Transverse colon (tissue), 4 donors: ENCODE measurements at places on chromosomes 2 and 18. TPM values are rescaled to one million over a fixed set of nuclear protein-coding genes. Genes with fewer than 3 reads are reported as not detected.

Gene PID1
- 33.6 TPM for total RNA-seq

Gene TTN
- 43.4 TPM for total RNA-seq

Gene DLX1
- not detected for total RNA-seq

Gene CROCC2
- total RNA-seq, result not detected

Gene SCN7A
- total RNA-seq, result 13.8 TPM

Gene TMEM163
- total RNA-seq, result not detected

Gene ANKRD36B
- 92.5 TPM for total RNA-seq

Gene SNTG2
- total RNA-seq, result 4.9 TPM

Gene FLACC1
- total RNA-seq, result 4.3 TPM

DNA sequence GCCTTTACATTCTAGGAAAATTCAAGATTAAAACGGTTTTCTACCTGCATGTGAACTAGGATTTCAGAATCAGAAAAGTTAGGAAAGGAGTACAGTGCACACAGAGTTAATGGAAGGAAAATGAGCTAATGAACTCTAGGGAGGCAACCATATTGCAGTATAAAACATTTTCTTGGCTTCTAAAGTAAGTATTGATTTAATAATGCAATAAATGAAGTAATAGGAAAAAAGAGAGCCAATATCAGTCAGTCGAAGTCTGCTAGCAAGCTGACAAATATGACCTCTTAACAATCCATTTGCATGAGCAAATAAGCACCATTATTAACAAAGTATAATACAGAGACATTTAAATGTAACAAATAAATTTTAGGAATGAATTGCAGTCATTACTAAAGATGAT is 80.2 kb upstream of the COL3A1 start:
- no peaks in the 10 kb centered on the region for H3K36me3 ChIP-seq
- H3K27me3 ChIP-seq, result no peaks in the 10 kb centered on the region
- no peak for DNase-seq
- H3K4me3 ChIP-seq, result no peak overlapping the region
- no peaks in the 10 kb centered on the region for H3K4me1 ChIP-seq
- peak overlapping the region; percentile 7 for H3K27ac ChIP-seq

- DNase-seq, result peak; percentile 53
- peaks cover 71% of the 10 kb centered on the region for H3K27me3 ChIP-seq
- no peaks in the 10 kb centered on the region for H3K36me3 ChIP-seq
- no peak overlapping the region for H3K27ac ChIP-seq
These were observed 779 bp downstream of the PTPRN start for GRCh38 chr2:219308142-219309101.

DNA sequence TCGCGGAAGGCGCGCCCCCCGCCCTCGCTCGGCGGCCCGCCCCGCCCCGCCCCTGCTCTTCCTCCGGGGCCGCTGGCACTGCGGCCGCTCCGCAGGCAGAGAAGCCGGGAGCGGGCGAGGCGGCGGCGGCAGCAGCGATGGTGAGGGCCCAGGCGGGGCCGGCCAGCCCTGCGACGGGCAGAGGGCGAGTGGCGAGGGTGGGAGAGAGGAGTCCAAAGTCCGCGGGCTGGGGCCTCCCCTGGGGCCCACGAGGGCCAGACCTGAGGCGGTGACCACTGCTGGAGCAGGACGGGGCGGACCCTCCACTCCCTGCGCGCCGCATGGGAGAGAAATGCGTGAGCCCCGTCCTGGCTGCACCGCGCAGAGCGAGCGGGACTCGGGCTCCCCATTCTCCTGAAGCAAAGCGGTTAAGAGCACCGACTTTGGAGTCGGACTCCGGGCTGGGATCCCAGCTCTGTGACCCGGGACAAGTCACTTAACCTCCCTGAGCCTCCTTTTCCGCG is at the start of gene VAMP5:
VAMP5 (plus strand) TSS at position 78 of the 503 bp plus-strand sequence; CDS start at position 138, 60 bp downstream.
- no peaks in the 10 kb centered on the region for H3K36me3 ChIP-seq

DNA sequence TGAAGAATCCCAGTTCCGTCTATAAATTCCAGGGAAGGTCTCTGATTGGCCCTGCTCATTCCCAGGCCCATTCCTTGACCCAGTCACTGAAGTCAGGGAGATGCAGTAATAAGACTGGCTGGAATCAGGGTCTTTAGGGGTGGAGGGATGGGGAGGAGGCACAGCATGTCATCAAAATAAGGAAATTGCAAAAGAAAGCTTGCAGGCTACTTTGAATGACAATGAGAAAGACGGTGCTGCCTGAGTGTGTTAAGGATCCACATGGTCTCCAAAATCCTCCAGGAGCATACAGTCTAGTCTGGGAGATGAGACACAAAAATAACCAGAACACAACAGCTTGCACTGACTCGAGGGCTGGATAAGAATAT is 2.0 kb upstream of the DES start:
- no peak for DNase-seq
- H3K36me3 ChIP-seq, result no peaks in the 10 kb centered on the region
- peak overlapping the region; percentile 86 for H3K27ac ChIP-seq
- peaks cover 7% of the 10 kb centered on the region for H3K4me1 ChIP-seq
- peaks cover 36% of the 10 kb centered on the region for H3K27me3 ChIP-seq
- no peak overlapping the region for H3K4me3 ChIP-seq

DNA sequence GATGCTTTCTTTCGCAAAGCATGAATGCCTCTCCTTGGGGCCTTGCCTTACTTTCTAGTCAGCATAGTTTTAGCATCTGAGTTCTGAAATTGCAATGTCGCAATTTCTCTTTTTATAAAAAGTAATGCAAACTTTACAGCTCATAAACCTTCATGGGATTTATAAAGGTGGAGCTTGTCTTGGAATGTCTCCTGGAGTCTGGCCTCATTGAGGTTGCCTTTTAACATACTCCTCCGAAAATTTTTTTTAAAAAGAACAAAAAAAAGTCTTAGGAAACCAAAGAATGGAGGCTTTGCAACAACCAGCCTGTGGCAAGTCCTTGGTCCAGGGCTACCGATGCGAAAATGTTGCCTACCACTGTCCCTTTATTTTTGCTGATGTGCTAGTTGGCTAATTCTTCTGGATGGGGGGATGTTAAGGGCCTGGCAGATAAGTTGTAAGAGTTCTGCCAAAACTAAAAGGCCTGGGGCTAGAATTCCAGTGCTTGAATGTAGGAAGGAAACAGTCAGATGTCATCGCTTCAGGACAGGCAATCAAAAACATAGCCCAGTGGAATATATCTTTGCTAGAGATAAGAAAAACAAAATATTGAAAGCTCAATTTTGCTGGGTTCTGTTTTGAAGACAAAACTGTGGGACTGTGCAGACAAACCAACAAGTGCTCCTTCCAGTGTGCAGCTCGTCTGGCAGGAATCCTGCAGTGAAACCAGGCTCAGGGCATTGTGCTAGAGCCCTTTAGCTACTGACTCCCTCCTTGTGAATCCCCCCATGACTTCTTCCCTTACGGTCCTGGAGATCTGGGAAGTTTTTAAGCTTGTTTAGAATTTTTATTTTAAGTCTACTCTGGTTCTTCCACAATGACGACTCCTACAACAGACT is 213.0 kb downstream of the PIEZO2 start:
- no peak overlapping the region for H3K4me3 ChIP-seq
- H3K27me3 ChIP-seq, result no peaks in the 10 kb centered on the region
- DNase-seq, result no peak
- no peak overlapping the region for H3K27ac ChIP-seq

GRCh38 chr18:76364282-76365259 is 130.5 kb downstream of the ZNF516 start:
- H3K27me3 ChIP-seq, result no peaks in the 10 kb centered on the region
- no peak for DNase-seq
- H3K4me1 ChIP-seq, result no peaks in the 10 kb centered on the region
